AG09309 (cell line): ENCODE measurements at places on chromosomes 6 and 20.

DNA sequence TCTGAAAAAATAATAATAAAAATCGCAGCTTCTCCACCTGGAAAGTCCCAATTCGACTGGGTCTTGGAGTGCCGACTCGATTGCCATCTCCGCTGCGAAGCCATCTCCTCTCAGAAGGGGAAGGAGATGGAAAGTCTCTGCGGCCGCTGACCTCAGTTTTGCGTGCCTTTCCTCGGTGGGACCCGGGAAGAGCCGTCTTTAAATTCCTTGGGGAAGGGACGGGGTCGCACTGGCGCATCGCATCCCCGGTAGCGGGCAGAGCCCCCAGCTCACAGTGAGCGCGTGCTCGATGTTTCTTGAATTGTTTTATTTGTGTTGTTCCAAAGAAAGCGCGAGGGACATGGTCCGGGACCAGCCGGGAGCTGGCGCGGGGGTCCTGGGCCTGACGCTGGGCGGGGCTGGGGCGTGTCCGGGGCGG lies 270 bp upstream of the TIAM2 start:
- no peak for DNase-seq

DNA sequence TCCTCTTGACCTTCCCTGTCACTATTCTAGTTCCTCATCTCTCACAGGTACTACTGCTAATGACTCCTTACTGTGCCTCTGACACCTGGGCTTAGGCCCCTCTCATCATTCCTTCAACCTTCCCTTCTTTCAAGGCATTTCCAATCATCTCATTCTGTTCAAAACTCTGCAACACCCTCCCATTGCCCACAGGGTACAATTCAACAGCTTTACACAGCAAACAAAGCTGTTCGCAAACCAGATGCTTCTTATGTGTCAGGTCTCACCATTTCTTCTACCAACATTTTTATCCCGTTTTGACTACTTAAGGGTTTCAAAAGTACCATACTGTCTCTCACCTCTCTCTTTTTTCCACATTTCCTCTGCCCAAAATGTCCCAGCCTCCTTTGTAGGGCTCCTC lies 84.4 kb upstream of the ID4 start:
- no peak for DNase-seq

DNA sequence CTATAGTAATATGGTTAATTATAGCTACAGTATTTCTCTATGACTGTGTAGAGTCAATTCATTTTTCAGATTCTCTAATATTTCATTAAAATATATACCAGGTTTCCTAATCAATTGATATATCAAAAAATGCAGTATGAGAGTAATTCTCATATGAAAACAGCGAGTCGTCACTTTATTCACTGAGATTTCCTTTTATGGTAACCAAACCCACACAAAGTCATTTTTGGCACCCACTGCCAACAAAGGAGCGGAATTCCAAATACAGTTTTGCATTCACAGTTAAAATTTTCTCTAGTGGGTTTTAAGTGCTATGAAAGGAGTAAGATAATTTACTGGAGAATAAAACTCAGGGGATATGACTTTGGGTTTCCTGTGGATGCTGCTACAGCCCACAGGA lies 163.8 kb downstream of the HIVEP2 start:
- no peak for DNase-seq

DNA sequence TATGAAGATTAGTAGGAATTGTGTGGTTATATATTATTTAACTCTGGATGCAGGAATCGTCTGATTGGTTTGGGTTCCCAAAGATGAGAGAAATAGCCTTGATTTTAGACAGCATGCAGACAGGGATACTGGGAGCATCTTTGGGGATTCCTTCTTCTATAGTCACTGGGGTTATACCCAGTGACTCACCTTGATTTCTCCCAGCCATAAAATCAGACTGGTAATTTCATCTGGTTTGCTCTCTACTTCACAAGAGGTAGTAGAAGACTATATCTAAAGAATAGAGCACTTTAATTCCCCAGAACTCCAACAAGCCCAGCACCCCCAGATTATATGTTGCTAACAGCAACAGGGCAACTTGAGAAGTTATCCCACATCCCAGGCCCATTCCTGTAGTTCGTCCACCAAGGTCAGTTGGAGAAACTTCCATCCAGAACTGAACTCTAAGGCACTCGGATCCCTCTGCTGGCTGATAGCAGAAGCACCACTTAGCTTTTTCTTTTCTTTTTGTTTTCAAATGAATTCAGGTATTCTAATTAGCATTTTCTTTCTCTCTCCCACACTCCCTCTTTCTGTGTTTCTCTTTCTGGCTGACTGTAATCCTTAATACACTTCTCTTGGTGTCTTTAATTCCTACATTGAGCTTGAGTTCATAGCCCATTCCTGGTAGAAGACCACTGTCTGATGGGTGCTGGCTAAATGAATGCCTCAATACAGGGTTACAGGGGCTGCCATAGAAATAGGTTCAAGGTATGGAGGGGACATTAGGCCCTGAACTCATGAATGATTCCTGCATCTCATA lies 20.4 kb upstream of the EFHC1 start:
- no peak for DNase-seq

- DNase-seq: peak; percentile 24
Observed at GRCh38 chr20:50794846-50795634, at the start of gene BCAS4. BCAS4 (plus strand) TSS chr20:50795061; CDS start chr20:50795084, 23 bp downstream.

DNA sequence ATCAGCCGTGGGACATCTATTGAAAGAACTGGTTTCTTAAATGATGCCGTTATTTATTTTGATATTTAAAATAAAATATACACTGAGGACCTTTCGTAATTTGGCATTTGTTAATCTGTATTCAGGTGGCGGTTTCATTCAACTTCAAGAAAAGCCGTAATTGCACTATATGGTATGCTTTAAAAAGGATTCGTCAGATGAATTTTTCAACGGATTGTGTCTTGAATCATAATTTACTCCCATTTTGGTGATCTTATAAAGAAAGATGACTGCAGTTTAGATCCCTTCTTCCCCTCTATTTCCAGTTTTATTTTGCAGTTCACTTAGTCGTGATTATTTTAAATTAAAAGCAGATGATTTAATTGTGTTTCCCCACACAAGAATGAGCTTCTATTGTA lies 761 bp downstream of the KLHL32 start:
- no peak for DNase-seq

- no peak for DNase-seq
Observed at GRCh38 chr6:25137480-25137879, 141.7 kb upstream of the CARMIL1 start.

GRCh38 chr6:165988757-165989456 lies 178.7 kb downstream of the TBXT start:
- no peak for DNase-seq

DNA sequence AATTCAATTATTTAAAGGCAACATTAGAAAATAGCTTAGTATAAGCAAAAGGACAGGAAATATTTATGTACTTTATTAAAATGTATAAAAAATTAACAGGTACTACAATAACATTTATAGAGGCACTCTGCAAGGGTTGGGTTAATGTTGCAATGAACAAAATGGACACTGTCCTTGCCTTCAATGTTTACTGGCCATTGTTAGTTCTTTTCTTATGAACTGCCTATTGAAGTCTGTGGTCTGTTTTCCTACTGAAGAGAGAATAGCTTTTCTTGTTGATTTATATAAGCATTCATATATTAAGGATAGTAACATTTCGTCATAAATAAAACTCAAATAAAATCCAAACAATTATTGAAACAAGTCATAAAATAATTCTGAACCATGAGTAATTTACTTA lies 135.3 kb upstream of the BEND6 start:
- DNase-seq: no peak

GRCh38 chr6:90008908-90009501 lies 114.7 kb downstream of the GJA10 start:
- DNase-seq: peak; percentile 10

DNA sequence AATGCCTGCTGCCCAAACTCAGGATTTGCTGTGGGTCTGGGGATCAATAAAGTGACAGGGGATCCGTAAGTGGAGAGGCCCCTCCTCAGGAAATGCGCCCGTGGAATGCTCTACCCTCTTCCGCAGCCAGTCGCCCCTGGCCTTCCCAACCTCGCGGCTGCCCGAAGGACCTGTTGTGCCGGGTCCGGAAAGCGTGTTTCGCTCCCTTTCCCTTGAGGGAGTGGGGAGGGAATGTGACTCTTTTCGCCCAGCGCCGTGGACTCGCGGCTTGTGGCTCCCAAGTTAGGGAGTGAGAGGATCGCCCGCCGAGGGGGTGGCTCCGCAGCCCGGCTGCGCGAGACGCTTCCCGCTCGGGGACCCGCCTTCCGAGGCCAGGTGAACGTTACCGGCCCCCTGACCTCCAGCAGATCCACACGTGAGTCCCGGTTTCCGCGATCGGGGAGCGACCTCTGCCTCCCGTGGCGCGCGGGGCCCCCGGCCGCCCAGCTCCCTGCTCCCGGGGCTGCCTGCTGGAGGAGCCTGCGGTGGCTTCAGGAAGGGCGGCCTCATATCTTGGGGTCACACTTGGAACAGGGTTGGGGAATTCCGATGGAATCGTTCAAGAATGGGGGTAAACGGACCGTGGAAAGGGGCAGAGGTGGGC lies 666 bp downstream of the TPD52L1 start:
- DNase-seq: no peak

- no peak for DNase-seq
Observed at GRCh38 chr6:55963301-55963700, 87.9 kb upstream of the BMP5 start.

DNA sequence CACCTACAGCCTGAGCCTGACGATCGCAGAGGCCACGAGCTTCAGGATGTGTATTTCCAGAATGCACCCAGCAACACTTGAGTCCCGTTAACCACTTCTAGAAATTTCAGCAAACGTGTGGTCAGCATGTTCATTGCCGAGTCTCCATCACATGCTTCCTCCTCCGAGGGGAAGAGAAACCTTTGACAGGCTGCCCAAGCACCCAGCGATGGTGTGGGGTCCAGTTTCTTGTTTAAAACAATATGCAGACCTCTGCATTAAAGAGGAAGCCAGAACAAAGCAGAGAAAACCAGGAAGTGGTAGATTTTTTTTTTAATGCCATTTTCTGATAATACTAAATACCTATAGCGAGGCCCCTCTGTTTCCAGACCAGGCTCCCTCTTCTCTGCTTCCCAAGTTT lies 71.9 kb downstream of the GNAS-AS1 start:
- DNase-seq: no peak

DNA sequence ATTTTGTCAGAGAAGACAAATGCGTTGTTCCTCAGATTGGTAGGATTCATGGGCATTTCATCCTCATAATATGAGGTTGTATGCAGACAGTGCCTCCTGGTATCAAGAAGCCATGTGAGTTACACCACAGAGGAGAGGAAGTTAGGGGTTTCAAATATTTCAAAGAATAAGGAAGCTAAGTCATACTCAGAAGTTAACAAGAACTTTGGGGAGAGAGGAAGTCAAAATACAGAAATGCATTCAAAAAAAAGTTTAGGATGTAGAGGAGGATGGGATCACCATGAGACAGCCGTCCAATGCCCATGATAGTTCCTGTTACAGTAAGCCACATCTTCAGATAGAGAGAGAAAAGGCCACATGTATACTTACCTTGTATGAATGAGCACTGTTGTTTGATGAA lies 22.3 kb downstream of the HLA-DOB start:
- no peak for DNase-seq

DNA sequence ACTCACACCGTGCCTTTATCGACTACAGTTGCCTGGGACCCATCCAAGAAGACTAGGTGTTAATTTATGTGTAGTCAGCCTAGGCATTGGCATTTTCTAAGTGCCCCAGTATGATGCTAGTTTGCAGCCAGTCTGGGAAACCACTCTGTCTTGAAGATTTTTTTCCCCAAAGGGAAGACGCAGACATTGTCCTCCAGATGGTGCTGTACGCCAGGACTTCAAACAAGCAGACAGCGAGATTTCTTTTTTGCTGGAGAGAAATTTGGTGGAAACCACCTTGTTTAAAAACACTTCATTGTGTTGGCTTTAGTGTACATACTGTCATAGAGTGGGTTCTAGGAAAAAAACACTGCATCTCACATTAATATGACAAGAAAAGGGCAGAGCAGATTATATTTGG lies 30.0 kb downstream of the ALDH5A1 start:
- DNase-seq: peak; percentile 21

DNA sequence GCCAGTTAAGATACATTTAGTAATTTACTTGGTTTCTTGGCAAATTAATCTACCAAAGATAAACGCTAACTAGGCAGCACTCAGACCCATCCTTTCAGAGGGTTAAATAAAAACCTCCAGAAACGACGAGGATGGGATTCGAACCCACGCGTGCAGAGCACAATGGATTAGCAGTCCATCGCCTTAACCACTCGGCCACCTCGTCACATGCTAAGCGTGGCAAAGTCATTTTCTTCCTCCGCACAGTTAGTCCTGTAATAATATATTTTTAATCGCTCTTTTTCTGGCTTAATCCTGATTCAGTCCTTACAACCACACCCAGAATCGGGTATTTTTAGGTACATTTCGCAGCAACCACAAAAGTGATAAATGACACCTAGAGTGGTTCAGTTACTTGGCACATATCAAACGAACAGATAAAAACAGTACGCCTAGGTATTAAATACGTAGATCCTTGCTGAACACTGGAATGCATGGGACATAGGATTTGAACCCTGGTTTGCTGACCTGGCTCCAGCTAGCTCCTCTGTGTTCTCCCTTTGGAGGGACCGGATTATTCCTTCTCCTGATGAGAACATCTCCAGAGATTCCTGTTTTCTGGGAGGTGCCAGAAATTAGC lies 71.6 kb downstream of the GPX5 start:
- DNase-seq: no peak

DNA sequence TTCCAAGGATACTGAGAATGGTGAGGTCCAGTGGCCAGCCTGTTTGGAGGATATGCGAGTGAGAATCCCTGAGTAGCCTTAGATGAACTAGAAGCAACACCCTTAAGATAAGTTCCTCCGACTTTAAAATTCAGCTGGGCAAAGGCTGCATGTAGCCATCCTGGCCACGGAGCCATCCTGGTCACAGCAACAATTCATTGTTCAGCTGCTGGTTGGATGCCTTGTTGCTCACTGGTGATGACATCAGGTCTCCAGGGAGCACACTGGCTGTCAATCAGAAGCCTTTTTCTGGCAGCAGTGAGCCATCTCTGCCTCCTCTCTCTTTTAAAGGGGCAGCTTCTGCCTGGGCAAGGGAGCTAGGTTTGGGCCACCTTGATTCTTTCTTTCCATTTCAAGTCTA lies 22.4 kb upstream of the RIMS4 start:
- DNase-seq: no peak

DNA sequence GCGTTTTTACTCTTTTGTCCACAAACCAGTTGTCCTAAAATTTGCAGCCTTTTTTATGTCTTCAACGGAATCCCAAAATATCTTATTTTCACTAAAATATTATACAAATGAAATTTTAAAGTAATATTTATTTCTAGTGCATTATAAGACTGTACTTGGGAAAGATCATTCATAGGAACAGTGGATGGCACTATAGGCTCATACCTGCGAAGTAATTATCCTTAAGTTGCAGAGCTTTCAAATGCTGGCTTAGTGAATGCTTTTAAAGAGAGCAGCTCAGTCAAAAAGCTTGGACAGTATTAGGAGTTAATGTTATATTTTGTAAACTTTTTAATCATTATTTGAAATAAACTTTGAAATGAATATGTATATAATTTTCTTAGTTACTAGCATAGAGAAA lies 254.9 kb downstream of the CDKAL1 start:
- no peak for DNase-seq

DNA sequence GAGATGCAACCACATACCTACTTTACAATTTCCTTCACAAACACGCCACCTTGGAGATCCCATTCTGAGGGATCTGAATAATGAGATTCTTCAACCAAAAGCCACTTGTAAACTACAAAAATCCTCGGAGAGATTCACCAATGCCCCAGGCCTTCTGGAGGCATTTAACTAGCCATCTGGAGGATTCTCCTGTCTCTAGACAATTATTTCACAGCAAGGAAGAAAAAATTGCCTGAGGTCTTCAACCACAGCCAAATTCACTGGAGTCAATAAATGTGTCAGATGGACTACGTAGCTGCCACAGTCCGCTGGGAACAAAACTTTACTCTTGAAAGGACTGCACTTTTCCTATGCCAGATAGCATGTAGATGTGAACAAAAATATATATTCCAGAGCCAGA lies 19.0 kb upstream of the DCDC2 start:
- no peak for DNase-seq
